ENCODE measurements at places on chromosomes 3 and 15.

- DNase-seq: no peak
Observed at GRCh38 chr3:173923204-173923603, 525.7 kb downstream of the NLGN1 start.

GRCh38 chr15:34216527-34217270 is 6.8 kb upstream of the KATNBL1 start:
- DNase-seq: no peak

GRCh38 chr3:181561139-181562031 is 150.3 kb upstream of the SOX2 start:
- no peak for DNase-seq

- DNase-seq: no peak
Observed at GRCh38 chr3:176873261-176873660, 324.0 kb downstream of the TBL1XR1 start.

DNA sequence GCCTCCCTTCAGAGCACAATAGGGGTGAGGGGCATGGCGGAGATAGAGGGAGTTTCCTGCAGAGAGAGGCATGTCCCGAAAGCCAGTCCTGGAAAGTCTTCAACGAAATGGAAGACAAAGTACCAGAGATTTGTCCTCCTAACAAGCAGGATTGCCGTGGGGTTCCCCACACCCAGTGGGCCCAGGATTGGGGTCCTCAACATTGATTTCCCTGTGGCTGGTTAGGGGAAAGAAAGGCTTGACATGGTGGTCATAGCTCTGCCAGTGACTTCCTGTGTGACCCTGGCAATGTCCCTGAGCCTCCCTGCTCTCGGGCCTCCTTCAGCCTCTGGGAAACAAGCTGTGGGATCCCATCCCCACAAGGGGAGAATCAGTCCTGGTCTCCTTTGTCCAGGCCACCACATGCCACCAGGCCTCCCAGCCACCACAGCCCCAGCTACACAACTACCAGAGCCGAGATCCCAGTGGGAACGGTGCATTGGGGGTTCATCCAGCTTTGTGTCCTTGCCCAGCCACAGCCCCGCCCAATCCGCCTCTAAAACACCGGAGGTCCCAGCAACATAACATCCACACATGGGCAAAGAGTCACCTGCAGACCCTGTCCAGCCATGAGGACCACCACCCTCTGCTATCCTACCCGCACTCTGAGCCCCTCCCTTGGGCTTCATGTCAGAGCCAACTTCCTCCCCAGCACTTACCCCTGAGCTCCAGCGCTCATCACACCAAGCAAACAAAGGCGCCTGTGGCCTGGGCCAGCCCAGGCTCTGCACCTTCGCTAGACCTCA is 63.0 kb downstream of the ADAMTS17 start:
- DNase-seq: no peak

GRCh38 chr3:194961571-194961970 is 275.9 kb downstream of the FAM43A start:
- no peak for DNase-seq

DNA sequence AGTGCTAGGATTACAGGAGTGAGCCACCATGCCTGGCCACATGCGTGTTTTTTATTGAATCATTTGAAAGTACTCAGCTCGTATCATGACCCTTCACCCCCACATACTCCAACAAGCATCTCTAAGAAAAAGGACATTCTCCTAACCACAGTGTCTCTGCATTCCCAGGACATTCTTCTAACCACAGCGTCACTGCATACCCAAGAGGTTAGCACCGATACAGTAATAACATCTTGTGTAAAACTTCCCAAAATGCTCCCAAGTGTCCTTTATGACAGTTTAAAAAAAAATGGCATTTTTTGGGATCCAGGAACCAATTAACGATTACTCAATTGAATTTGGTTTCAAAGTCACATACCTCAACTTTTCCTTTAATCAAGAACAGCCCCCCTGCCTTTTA is 39.6 kb downstream of the FLNB start:
- DNase-seq: no peak

DNA sequence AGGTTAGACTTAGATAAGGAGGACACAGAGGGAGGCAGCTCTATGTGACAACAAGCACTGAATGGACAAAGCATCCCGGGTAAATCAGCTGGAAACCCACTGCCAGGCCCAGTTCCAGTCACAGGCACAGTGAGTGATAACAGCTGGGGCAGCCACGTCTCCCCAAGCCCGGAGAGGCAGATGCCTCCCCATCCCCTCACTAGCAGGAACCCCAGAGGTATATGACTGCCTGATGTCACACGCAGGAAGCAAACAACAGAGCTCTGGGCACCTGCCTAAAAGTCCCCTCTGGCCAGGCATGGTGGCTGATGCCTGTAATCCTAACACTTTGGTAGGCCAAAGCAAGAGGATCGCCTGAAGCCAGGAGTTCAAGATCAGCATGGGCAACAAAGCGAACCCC is 18.2 kb downstream of the C15orf62 start:
- no peak for DNase-seq

DNA sequence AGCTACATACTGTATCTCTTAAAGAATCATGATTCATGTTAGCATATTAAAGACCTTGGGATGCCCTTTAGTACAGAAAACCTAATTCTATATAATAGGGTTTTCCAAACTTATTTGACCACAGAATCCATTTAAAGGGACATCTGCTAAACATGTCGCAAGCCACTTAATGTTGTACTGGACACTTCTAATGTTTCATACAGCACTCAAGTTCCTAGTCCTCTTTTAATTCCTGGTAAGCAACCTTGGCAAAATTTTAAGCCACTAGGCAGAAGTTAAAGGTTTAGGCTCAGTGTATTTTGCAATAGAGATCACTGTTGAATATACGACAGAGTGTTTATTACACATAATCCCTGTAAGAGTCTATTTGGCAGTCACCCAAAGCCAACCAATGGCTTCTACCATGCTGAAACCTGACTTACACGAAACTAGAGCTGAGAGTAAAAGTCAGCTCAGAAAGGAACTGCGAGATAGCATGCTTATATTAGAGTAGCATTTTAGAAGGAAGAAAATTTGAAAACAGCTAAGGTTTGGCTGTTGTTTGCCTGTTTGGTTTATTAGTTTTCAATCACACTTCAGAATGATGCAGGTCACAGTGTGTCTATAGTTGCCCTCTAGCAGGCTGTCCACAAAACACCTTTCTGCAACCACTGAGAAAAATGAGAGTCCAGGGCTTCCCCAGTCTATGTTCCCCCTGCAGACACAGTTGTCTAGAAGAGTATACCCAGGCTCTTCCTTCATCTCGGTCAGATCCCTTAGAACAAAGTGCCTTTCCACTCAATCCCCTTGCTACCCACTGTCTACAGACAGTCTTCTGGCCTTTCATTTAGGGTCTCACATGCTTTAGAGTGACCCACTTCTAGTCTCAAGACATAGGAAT is 104.4 kb downstream of the FMN1 start:
- DNase-seq: no peak

DNA sequence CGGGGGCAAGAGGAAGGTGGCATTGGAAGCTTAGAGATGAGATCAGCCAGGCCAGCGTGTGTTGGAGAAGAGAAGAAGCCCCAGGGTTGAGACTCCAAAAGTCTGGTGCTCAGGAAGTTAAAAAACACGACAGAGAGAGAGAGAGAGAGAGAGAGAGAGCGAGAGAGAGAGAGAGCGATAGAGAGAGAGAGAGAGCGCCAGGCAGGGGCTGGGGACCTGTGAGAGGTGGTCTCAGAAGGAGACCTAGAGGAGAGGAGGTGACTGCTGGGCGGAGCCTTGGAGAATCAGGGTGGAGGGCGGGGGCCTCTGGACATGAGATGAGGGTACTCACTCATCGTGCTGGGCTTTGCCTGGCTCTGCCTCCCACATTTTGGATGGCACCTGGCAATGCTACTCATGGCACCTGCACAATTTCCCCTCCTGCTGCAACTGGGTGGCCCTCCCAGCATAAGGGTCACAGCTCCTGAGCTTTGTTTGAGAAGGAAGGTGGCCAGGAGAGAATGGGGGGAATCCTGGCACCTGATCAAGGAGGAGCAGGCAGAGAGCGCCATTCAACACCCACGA is 51.0 kb downstream of the FBLN2 start:
- DNase-seq: no peak

DNA sequence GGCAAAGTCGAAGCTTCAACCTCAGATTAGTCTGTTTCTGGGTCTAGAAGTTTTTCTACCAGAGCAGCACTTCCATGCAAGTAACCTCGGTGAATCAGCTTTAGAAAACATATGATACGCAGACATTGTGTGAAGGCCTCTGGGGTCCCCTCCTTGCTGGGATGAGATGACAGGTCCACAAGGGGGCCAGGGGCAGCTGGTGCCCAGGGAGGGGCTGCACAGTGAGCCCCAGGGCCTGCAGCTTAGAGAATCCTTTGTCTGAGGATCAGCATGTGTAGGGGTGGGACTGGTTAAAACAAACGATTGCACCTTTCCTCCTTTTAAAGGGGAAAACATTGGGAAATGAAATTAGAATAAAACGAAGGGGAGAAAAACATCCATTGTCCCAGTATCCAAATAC is 47.5 kb upstream of the TLE3 start:
- DNase-seq: no peak

GRCh38 chr15:98547741-98548138 is 100.6 kb upstream of the IGF1R start:
- DNase-seq: no peak

DNA sequence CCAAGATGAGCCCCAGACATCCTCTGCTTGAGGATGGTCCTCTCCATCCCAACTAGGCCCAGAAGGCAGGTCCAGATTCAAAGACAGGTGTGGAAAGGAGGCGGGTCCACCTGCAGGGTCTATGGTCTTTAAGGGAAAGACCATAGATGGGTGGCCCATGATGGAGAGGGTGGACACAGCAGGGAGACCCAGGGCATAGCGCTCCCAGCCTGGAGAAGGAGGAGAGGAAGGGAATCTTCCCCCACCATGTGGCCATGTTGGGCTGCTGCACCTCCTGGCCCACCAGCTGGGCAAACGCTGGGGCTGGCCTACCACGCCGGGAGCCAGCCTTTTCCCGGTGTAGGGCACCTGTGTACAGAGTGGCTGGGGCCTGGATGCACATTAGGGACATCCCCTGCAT is 265.2 kb upstream of the TLE3 start:
- DNase-seq: no peak

DNA sequence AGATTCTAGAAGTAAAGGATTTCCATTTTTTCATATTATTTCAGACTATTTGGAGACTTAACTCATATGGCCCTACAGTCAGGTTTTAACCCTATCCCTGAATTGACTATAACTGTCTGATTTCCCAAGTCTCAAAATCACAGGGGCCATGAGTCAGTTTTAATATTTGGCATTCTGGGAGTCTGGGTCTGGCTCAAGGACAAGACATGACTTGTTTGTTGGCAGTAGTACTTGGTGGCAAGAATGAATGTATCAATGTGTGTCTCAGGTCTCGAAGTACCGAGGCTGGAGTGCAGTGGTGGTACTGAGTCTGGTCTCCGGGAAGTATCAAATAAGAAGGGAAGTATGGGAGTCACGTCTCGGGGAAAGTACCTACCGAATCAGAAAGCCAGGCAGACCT is 10.8 kb downstream of the UMPS start:
- DNase-seq: no peak

GRCh38 chr3:108473711-108474110 is 36.7 kb downstream of the MYH15 start:
- no peak for DNase-seq

DNA sequence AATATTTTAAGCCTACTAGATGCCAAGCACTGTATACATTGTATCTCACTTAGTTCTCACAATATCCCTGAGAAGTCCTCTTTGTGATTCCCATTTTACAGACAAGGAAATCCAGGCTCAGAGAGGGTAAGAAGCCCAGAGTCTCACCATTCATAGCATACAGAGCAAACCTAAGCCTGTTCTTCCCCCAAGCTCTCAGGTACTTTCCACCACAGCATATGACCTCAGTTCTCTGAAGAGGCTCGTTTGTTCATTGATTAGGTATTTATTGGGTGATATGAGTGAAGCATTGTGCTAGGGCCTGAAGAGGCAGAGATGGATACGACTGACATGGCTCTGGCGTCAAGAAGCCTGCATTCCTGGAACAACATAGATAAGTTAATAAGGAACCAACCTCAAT is 310.9 kb upstream of the UMPS start:
- DNase-seq: no peak

- no peak for DNase-seq
Observed at GRCh38 chr3:26614006-26614685, 8.4 kb upstream of the LRRC3B start.

DNA sequence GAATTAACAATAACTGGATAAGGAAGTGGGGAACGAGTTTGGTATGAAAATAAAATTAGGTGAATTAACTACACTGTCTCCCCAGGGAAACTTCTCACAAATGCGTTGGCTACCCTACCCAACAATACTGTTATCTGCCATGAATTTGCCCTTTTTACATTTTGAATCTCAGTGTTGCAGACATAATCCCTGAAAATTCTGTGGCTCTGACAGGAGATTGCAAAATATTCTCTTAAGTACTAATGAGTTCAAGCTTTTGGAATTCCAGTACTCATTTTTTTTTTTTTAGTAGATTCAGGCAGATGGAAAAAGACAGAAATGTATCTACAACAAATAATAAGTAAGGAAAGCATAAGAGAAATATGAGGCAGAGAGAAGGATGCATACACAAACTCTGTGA is 332.6 kb downstream of the LSAMP start:
- no peak for DNase-seq

DNA sequence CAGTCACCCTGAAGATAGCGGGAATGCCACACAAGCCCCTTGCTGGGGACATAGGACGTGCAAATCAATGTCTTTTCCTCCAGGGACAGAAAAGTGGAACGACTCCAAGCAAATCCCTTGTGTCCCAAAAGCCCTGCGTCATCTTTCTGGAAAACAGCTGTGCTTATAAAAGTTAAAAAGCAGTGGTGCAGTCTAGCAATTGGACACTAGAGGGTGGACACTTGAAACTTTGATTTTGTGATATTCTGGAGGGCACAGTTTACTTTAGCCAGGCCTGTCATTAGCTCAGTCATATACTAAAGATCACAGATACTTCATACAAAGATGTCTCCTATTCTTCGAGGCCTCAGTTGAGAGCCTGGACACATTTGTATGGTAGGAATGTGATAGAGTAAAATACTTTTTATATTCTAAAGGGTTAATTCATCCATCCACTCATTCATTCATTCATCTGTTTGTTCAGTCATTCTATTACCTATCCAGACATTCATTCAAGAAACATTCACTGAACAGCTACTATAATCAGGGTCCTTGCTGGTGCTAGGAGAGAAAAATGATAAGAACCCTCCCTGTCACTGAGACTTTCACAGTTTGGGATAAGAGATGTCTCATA is 63.8 kb upstream of the ANKRD34C start:
- DNase-seq: no peak

DNA sequence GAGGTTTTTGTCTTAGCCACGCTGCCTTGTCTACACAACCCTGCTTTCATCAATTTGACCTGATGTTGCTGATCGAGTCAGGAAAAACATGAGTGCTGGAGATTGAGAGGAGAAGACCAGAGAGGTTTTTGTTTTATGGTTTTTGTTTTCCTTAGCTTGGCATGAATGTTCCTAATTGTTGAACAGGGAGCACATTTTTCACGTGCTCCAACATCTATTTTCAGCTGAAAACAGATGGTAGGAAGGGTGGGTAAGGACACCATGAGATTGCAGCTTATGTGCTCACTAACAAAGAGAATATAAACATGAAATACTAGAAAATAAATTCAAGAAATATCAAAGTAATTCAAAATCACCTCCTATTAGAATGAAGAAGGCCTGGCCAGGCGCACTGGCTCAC is 79.9 kb upstream of the LMCD1 start:
- no peak for DNase-seq
